ENCODE measurements at places on chromosomes 7 and 10.

DNA sequence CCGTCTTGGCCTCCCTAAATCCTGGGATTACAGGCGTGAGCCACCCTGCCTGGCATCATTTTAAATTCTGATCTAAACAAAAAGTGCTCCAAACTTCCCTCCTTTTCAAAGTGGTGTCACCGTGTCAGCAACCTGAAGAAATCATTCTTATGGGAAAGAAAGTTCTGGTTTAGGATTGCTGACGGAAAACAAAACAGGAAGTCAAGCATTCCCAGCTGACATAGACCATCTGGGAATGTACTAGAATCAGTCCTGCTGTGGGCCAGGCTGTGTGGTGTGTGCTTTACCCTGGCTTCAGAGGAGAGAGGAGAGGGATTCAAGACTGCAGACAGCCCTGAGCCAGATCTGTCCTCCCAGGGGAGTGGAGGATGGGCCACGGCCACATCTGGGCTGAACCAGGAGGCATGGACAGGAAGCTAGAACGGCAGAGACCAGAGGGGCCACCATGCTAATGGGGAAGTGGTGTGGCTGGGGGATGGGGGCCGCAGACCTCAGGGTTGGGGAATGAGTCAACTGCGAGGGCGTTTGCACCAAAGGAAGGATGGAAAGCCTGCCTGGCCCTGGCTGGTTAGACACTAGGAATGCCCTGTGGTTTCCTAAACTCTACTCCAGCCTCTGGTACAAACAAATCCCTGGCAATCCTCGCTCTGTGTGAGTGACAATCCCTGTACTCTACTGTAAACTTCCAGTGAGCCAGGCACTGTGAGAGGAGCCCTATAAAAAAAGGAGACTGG is 16.7 kb upstream of the CLIP2 start:
- no peak for DNase-seq

- DNase-seq: no peak
These were observed 173.0 kb downstream of the SKAP2 start for GRCh38 chr7:26691406-26691805.

GRCh38 chr10:88138319-88138848 is 275.0 kb downstream of the PTEN start:
- no peak for DNase-seq

- DNase-seq: no peak
These were observed 41.4 kb upstream of the GHITM start for GRCh38 chr10:84097787-84098353.

DNA sequence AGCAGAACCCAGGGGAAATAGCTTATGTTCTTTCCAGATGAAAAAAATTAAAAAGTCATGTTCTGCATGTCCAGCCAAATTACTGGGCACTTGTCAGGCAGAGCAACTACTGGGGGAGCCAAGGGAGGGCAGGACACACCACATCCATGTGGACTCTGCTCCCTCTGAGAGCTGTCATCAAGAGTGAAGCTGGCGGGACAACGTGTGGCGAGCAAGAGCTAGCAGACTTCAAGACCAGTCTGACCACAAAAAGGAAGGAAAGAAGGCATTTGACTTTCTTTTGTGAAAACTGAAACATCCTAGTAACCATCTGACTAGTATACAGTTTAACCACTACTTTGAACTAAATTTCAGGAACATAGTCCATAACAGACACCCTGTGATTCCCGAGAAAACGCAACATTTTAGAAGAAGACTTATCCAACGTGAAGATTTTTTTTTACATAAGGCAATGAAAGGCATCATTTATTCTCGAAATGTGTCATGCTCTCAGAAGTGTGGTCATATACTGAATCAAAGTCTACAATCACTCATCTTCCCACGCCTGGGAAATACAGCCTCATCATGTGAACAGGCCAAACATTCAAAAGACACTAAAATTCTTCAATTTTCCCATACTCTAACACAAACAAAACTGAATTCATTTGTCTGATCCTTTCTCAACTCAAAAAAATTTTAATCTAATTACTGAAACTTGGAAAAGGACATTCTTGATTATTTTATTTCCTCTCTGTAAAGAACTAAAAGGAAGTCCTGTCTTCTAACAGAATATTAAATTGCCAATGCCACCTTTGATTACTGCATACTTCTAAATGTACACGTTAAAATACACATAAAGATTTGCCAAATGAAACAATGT is 15.5 kb downstream of the CYTH3 start:
- DNase-seq: no peak

- DNase-seq: no peak
These were observed 80.2 kb upstream of the PPP2R2D start for GRCh38 chr10:131820626-131821025.

DNA sequence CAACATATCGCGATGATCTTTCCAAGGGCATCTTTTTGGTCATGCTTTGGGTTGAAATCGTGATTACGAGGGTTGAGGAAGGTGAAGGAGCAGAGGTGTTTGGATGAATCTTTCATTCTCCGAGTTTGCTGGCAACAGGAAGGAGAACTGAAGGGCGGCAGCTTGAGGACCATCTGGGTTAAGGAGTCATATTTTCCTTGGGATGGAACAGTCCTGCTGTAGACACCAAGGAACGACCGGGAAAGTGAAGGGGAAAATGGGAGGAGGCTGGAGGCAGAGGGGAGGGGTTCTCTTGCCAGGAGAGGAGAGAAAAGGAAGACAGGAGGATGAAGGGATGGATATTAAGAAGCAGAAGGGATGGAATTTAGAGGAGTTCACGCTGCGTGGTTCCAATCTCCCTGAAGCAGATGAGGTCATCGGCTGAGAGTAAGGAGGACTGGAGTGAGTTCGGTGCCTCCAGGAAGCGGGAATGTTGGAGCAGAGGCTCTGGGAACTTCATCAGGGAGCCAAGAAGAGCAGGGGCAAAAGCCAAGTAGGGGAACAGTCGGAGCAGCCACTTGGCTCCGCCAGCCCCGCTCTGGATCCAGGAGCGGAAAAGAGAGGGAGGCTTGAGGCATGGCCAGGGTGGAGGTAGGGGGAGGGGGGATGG is 116.6 kb upstream of the GALNT17 start:
- DNase-seq: no peak

- no peak for DNase-seq
These were observed 83.7 kb upstream of the PPP2R2D start for GRCh38 chr10:131816941-131817700.

DNA sequence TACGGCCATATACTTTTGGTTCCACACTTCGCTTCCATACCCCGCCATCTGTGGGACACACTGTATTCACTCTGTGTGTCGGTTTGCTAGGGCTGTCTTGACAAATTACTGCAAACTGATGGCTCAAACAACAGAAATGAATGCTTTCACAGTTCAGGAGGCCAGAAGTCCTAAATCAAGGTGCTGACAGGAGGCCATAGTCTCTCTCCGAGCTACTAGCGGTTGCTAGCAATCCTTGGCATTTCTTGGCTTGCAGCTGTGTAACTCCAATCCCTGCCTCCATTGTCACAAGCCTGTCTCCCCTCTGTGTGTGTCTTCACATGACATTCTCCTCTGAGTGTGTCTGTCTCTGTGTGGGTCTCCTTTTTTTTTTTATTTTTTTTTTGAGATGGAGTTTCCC is 28.9 kb upstream of the BMPR1A start:
- DNase-seq: no peak

DNA sequence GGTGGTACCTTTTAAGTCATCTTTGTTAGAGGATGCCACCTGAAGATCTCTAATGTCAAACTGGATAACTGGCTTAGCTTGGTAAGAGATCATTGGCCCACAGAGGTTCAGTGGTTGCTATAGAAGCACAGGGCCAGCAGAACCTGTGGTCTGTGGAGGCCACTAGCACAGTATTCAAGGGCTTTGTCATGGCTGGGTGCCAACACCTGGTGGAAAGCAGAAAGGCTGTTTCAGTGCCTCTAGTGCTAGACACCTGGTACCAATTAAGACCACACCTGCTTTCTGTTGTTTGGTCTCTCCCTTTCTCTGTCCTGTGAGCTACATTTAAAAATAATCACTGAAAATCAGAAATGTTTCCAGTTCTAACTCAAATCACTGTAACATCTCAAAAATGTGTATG is 10.0 kb upstream of the PCGF5 start:
- no peak for DNase-seq

DNA sequence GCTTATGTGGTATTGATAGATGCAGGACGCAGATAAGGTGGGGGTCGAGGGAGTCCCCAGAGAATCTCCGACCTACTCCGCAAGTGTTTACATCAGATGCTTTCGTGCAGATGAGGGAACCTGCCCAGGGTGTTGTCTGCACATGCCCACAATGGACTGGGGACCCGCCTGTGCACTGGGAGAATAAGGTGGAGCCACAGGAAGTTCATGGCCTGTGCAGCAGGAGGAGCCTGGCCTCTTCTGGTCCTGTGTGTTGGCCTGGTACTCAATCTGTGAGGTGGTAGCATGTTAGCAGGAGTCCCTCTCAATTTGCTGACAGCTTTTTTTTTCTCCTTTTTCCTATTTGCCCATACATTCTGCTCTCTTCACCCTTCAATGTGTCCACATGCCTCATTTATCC is 54.1 kb upstream of the AKR1C1 start:
- no peak for DNase-seq

DNA sequence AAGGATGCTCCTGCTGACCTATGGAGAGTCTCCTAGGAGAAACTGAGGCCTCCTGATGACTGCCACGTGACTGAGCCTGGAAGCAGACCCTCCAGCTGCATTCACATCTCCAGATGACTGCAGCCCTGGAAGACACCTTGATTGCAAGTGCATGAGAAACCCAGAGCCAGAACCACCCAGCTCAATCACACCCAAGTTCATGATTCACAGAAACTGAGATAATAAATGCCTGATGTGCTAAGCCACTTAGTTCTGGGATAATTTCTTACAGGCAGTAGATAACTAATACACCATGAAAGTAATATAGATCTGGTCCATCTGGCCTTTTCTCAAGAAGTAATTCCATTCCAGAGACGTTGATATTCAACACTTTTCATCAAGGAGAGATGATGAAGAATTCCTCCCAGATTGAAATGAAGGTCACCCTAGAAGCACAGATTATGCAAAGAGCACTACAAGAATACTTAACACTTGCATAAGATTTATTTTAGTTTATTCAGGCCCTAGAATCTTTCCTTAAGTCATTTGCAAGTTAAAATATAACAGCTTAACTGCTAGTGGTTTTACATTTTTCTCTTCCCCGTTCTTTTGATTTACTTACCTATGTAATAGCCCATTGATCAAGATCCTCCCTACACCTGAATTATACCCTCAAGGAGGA is 208.2 kb upstream of the INHBA start:
- no peak for DNase-seq

DNA sequence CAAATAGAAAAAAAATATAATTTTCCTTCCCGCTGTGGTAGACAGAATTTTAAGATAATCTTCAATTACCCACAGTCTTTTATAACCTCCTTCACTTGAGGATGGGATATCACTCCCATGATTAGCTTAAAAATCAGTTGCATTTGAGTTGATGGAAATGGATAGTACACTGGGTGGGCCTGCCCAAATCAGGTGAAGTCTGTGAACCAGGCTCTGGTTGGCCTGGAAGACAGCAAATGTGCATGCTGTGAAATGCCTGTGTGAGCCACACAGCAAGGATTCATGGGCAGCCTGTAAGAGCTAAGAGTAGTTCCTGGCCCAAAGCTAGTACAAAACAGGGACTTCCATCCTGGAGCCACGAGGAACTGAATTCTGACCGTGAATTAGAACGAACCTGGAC is 548.0 kb downstream of the CALN1 start:
- no peak for DNase-seq

DNA sequence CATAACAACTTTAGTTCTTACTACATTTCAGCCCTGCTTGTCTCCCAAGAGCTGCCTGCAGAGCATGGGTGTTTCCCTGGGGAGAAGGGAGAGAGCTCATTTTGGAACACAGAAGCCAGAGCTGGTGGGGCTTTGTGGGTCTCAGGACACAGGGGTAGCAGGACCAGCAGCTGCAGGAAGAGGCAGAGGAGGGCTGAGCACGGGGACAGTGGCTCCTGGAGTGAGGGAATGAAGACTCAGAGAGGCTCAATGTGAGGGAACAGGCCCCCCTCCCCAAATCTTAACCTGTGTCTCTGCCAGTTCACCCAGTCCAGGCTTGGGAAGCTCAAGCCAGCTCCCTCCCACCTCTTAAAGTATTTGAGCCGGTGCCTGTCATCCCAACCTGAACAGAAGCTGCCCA is 50.0 kb downstream of the CHST3 start:
- DNase-seq: no peak

DNA sequence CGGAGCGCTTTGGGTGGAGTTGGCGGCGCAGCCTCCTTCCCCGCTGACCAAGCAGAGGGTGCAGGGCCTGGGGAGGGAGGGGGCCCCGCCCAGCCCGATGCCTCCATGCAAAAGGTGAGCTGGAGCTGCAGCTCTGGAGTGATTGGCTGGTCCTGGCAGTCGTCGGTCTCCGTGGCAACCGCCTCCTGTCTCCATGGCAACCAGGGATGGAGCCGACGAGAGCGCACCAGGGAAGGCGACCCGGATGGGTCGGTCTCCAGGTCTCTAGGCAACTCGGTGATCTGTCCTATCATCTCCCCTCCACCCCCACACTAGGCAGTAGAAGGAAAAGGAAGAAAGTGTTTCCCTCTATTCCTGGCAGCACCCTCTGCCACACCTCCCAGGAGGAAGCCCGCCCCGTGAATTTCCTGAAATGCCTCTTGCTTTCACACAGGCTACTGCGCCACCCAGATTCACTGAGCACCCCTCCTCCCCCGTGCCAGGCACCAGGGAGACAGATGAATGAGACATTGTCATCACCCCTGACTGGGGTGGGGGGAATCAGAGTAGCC is 647 bp upstream of the NACAD start:
- DNase-seq: peak; percentile 32

- no peak for DNase-seq
These were observed 52.0 kb upstream of the NKX6-2 start for GRCh38 chr10:132837905-132838304.

- DNase-seq: no peak
These were observed 8.2 kb downstream of the MAFK start for GRCh38 chr7:1538544-1539180.

DNA sequence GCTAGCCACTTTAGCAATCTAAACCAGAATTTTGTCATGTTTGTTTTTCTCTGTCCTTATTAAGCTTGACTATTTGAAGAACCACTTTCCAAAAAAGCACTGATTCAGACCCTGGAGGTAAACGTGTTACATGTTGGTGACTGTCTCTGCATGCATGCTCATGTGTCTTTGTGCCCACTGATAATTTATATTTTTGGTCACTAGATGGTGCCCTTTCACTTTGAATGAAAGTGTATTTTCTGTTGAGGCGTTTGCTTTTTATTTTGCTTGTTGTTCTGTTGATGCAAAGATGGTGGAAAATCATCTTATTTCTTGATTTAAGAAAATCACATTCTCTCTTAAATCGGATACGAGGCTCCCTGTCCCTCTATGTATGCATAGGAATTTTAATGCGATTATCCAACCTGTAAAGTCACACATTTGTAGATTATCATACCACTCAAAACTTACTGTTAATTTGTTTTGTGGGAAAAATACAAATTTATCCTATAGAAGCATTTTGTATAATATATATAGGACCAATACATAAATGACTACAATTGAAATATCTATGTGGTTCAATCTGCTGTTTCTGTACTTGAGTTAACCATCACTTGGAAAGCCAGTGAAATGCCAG is 269.3 kb downstream of the BICC1 start:
- no peak for DNase-seq
